Immature natural killer cell (primary cell): ENCODE measurements at places on chromosomes 3 and 15. TPM values are rescaled to one million over a fixed set of nuclear protein-coding genes. Genes with fewer than 3 reads are reported as not detected.

DNA sequence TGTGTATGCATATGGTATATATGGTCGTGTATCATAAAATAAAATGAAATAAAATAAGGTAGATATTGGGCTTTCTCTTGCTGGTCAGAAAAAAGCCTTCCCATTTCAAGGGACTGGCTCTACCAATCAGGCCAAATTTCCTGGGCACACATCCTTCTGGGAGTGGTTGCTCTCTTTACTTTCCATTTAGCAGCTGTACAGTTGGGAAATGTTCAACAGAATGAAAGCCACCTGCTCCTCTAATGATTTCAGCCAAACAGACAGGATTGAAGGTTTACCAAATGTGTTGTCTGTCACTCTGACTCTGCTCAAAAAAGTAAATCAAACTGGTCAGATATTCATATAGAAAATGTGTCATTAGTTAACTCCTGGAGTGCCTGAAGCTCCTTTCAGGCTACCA is 380.4 kb downstream of the ROBO2 start:
- no peak for DNase-seq

C3orf52 gene
- 0.29 TPM for polyA plus RNA-seq

- no peak for DNase-seq
These were observed 7.2 kb upstream of the STAC start for GRCh38 chr3:36373084-36373483.

- DNase-seq: no peak
These were observed 160.7 kb downstream of the BBX start for GRCh38 chr3:107683447-107683846.

GOLGA6D gene
- polyA plus RNA-seq: not detected

GUCA1C gene
- polyA plus RNA-seq: not detected

- no peak for DNase-seq
These were observed 47.2 kb downstream of the CCDC12 start for GRCh38 chr3:46929324-46929723.

PEAK1 gene
- 7.2 TPM for polyA plus RNA-seq

- no peak for DNase-seq
These were observed 62.1 kb upstream of the XCR1 start for GRCh38 chr3:46089237-46090011.

- no peak for DNase-seq
These were observed 10.9 kb upstream of the BCL2A1 start for GRCh38 chr15:79981831-79982455.

DNA sequence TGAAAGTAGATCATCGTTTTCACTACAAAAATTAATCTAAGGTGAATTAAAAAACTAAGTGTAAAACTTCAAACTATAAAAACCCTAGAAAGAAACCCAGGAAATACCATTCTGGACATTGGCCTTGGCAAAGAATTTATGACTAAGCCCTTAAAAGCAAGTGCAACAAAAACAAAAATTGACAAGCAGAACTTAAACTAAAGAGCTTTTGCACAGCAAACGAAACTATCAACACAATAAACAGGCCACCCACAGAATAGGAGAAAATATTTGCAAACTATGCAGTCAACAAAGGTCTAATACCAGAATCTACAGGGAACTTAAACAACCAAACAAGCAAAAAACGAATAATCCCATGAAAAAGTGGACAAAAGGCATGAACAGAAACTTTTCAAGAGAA is 302.0 kb downstream of the CHST2 start:
- DNase-seq: no peak

BRK1 gene
- 290 TPM for polyA plus RNA-seq

DNA sequence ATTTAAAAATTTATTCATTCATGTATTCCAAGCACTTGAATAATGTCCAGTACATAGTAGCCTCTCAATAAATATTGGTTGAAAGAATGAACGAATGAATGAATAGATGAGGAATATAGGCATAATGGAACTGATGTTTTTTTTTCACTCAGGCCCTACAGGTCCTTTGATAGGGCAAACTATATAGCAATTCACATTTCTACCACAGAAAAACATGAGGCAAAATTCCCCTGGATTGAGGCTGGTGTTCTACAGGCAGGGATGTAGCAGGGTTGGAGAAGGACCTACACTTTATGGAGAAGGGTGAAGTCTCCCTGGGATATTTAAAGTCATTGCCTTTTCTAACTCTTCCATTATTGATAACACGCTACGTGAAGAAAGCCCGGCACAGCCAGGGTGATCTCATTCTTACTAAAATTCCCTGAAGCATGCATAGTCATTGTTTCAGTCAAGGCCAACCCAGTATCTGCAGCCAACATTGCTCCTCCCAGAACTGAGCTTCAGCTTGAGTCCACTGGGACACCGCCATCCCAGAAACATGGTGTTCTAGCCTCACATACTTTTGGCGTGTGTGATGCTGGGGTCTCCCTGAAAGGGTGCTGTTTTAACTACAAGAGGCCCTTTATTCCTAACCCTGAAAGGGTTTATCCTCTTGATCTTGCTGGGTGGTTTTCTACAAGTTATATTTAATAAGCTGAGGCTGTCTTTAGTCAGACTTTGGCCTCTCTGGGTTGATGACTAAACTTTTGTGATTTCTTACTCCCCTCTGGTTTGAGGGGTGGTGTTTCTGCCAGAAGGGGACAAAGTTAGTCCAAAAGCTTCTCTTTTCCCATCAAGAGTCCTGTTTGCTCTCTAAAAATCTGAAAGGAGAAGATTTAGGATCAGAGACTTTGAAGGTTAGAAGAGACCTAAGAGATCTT is 25.9 kb upstream of the FBN1 start:
- no peak for DNase-seq

DNA sequence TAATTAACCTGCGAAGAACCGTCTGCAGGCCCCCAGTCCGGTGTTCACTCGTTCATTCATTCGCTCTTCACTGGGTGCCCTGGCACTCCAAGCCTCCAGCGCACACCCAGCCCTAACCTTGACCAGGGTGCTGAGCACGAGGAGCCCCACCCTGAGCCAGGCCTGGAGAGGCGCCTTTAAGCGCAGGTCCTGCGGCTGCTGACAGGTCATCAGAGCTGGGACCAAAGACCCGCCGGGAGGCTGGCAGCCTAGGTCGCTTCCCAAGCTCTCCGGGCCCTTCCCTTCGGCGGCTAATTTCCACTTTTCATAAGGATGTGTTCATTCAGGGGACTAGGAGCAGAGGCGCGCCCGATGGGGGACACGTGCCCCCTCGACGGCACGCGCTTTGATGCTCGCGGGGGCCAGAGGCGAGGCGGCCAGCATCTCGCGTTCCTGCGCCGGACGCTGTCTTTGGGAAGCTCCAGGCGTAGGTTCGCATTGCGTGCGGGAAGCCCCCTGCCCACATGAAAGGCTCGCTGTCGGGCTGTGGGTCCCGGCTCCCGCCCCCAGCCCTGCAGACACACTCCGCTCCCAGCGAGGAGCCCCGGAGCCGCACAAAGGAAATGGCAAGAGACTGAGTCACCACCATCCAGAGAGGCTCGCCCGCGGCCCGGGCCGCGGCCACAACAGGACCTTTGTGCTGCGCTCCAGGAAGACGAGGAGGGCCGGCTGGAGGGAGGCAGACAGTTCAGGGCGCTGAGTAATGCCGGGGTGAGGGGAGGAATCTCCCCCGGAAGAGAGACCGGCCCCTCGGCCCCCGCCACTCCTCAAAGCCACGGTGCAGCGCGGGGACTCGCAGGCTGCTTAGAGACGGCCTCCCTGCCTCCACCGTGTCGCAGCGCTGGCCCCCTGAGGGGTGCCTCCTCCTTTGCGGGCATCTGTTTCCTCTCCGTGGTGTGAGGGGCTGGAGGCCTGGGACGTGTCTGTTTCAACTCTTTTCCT is 266.4 kb upstream of the HES1 start:
- no peak for DNase-seq

POU1F1 gene
- polyA plus RNA-seq: not detected

DNA sequence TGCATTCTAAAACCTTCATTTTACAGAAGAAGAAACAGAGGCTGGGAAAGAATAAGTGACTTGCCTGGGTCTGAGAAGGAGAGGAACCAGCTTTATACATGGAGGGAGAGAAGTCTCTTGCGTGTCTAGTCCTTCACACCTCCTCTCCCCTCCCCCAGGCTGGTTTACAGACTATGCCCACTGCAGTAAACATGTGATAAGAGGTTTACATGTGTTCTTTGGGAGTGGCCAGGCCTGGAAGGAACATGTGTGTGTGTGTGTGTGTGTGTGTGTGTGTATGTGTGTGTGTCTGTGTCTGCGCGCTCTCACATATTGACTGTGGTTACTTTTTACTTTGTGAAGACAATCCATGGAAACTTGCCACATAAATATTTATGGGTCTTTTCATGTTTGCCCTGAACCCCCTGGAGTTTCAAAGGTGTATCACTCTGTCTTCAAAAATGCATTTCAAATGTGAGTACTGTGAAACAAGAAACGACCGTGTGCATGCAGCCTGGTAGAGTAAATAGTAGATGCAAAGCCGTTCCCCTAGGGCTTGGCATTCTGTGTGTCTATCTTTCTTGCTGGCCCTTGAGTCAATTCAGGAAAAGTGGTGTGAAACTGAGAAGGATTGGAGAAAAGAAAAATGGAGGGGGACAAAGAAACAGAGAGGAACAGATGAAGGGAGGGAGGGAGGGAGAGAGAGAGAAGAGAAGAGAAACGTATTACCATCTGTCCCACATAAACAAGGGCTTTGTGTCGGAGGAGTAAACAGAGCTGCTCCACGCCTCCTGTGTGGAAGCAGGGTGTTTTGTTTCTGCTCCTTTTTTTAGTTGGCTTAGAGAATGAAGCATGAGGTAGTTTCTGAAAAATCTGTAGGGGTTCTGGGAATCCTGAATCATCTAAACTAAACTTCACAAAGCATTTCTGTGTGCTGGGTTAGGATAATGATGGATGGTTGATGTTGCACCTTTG is 51.7 kb downstream of the CLDN11 start:
- DNase-seq: no peak

DNA sequence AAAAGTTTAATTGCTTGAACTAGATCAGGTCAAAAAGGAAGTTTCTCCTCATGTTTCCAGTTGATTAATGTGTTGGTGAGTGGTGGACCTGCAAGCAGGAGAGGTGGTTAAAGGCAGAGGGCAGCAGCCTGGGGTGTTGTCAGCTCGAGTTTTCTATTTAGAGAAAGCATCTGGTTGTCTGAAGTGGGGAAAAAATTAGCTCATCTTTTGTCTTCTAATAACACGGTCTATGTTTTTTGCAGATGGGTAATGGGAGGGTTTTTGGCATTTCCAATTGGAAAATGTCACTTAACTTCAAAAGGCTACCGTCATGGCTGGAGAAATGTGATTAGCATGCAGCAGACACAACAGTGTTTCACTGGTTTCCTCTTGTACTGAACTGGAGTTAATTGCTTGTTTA is 122.6 kb downstream of the ITPR1 start:
- no peak for DNase-seq

GRCh38 chr3:142027300-142027699 is 122.0 kb downstream of the TFDP2 start:
- DNase-seq: no peak

AGTR1 gene
- not detected for polyA plus RNA-seq

DNA sequence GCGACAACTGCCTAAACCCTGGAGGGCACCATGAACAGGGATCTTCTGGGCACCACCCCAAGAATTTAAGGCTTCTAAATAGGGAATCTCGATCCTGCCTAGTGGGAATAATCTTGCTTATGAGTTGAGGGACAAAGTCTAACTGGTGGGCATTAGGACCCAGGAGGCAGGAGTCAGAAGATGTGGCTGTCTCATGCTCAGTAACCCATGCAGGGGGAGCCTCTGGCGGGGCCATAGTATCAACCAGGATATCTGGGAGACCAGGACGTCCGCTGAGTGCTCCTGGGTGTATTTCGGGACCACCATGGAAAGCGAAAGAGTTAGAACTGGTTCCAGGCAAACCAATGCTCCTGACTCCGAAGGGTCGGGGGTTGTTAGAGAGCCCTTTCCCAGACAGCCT is 356.1 kb downstream of the OTOL1 start:
- no peak for DNase-seq

DNA sequence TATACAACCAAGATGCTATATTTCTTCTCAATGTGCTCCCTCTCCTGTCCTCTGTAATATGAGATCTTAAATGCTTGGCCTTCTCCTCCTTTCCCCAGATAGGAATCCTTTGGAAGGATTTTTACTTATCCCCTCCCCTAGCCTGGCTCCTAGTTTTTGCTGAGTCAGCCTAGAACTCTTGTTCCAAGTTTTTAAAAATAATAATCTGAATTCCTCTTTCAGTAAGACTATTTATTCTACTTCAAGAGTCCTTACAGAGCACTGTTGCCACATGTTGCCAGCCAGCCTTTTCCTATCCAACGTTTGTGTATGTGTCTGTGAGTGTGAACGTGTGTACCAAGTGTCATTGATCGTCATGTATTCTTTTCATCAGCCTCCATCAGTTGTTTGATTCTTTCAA is 11.0 kb upstream of the KCNMB2 start:
- DNase-seq: no peak

- DNase-seq: no peak
These were observed 19.9 kb downstream of the CCDC14 start for GRCh38 chr3:123941121-123941520.

DNA sequence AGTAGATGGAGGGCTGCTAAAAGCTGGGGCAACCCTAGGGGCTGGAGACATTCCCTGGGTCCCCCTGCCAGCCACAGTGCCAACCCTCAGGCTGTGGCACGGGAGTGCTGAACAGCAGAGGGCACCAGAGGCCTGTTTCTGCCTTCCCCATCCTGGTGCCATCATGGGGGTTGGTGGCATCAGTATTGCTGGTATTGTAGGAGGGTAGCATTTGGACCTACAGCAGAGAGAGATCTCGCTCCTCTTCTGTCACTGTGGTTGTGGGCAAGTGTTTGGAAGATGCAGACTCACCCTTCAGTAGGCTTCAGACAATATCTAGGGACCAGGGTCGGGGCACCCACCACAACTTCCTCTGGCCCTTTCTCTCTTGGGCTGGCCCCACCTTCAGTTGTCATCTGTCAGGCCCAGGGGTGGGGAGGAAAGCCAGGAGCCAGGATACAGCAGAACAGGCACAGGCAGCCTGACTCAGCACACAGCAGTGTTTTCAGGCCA is 123.5 kb downstream of the RPLP1 start:
- peak; percentile 66 for DNase-seq

DNA sequence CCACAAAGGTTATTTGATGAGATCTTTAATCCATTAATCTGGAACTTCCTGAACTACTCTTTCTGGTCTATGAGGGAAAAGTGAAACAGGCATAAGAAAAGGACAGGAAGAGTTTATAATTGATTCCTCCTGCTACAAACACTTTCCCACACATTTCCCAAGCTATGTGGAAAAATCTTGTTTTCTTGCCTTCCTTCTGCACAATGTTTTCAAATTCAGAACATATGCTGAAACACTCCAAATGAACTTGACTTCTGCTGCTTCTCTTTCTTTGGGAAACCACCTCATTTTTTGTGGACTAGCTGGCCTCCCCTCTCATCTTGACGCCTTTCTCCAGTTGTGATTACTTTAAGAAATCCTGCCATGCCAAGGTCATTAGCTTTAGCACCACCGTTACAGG is 100.7 kb upstream of the PTPRG start:
- DNase-seq: no peak

DNA sequence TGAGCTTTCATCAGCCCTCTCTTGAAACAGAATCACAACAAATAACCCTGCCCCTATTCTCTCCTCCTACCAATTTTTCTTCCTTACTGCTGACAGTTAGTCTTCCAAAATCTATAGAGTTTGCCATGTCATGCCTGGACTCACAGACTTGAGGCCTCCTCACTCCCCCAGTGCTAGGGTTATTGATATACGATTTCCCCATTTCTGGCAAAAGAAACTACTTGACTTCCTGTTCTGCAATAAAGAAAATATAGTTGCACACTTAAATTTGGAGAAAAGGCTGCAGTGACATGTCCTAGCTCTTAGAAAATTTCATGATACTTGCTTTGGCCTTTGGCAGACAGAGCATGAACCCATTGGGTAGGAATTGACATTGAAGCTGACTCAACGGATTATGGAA is 75.9 kb downstream of the CYP19A1 start:
- DNase-seq: no peak

ABI3BP gene
- not detected for polyA plus RNA-seq

ZNF660 gene
- polyA plus RNA-seq: 1.9 TPM
